ENCODE measurements at places on chromosomes 3 and 15.

GRCh38 chr3:170608475-170608874 lies 22.6 kb upstream of the SLC7A14 start:
- DNase-seq, result no peak

DNA sequence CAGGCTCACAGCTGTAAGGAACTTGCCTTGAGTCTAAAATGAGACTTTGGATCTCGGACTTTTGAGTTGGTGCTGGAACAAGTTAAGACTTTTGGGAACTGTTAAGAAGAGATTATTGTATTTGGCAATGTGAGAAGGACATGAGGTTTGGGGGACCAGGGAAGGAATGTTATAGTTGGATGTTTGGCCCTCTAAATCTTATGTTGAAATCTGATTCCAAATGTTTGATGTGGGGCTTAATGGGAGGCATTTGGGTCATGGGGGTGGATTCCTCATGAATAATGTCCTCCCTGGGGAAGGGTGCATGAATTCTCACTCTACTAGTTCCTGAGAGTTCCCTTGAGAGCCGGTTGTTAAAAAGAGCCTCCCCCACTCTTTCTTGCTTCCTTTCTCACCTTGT lies 18.5 kb upstream of the CHCHD6 start:
- no peak for DNase-seq

GRCh38 chr15:89514596-89515406 lies 18.4 kb upstream of the RHCG start:
- DNase-seq, result no peak

- no peak for DNase-seq
Observed at GRCh38 chr3:157414861-157415260, 21.8 kb upstream of the PTX3 start.

DNA sequence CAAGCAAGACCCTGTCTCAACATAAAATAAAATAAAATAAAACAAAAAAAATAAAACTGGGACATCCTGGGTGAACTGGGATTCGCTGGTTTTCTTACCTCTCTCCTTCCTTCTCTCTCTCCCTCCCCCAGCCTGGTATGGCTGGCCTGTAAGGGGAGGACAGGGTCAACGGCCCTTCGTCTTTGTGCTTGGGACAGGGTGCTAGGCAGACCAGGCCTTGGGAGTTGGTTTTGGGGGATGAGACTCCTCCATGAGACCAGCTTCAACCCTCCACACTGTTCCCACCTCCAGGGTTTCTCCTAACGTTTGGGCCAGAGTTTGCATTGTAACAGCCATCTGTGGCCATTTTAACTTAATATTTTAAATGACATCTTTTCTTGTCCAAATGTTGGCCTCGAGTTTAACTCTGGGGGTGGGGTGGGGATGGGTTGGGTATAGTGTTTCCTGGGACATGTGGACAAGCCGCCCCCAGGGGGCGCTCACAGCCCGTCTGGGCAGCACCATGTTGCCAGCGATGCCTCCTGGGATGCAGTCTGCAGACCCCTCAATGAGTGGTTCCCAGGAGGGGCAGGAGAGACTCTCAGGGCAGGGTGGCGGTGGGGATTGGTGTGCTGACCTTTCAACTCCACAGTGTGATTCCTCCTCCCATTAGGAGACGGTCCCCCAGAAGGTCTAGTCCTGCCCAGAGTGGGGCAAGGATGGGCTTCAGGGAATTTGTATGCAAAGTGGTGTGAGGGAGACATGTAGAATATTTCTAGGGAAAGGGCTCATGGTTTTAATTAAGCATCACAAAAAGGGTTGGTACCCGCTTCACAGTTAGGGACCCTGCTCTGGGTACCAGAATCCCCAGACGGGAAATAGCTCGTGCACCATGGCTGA lies 37.7 kb upstream of the LCTL start:
- peak; percentile 25 for DNase-seq

DNA sequence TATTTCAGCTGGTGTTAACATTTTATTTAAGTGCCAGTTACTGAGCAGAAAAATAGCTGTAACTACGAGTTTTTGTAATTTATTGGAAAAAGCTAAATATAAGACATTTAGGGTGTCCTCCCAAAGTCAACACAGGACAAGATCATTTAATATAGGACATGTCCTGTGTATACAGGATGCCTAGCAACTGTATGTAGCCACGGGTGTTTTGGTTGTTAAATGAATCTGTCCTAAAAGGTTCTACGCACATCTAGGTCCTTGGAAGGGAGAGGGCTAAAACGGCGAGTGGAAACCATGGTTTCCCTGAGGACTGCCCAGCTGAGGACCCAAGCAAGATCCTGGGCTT lies 565 bp upstream of the ZNF621 start:
- DNase-seq, result no peak

- no peak for DNase-seq
Observed at GRCh38 chr3:197331131-197331530, 32.7 kb upstream of the DLG1 start.

- DNase-seq, result no peak
Observed at GRCh38 chr15:70799667-70800450, 36.5 kb upstream of the UACA start.

DNA sequence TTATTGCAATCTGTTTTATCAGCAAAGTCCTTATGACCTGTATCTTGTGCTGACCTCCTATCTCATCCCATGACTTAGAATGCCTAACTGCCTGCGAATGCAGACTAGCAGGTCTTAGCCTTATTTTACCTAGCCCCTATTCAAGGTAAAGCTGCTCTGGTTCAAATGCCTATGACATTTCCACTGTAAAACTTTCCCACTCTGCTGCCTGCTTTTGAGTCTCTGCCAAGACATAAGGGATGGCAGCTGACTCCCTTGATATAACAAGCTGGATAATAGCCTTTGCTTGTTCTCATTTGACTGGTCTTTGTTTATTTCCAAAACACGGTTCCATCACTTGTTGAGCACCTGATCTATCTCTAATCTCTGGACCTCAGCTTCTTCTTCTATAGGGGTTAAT lies 131.9 kb upstream of the STRIT1 start:
- no peak for DNase-seq

- DNase-seq, result no peak
Observed at GRCh38 chr3:5186089-5186857, 1.2 kb upstream of the EDEM1 start.

DNA sequence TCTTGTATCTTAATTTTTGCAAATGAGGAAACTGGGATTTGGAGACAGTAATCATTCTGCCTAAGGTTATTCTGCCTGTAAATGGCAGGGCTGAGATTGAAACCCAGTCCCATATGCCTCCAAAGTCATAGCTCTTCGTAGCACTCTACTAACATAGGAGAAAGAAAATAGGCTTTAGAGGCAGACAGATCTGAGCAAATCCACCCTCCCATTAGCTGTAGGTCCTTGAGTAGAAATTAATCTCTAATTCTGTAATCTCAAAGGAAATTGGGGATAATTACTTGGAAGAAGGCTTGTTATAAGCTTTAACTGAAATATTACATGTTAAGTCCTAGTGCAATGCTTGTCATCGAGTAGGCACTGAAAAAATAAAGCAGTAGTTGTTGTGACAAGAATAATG lies 252.1 kb upstream of the PEX5L start:
- no peak for DNase-seq

- peak; percentile 84 for DNase-seq
Observed at GRCh38 chr3:196942915-196943277, 568 bp upstream of the NCBP2 start.

DNA sequence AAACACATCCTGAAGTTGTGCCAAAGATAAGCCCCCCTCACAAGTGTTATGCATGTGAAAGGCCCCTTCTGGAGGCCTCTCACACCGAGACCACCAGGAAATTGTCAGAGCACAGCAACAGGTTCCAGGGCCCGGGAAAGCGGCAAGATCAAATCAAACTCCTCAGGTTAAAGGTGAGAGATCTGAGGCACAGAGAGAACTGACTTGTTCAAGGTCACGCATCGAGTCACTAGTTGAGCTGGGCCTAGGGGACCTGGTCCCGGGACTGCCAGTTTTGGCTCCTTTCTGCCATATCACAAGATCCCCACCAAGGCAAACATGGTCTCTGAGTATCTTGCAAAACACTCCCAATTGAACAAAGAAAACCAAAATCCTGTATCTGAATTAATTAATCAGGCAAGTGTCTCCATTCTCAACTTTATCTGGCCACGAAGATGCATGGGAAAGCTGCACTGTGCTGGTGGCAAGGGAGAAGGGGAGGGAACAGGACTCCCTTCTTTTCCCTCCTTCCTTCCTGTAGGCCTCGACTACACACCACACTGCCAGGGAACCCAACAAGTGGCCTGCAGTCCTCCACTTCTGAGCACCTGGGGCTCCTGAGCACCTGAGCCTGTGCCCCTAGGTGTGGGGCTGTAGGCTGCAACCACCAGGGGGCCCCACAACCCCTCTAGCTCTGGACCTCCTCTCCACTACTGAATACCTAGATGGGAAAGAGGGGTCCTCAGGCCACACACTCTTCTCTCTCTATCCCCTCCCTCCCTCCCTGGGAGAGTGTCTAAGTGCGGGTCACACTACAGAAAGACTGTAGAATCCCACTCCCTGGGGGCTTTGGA lies 37.3 kb downstream of the ANP32A start:
- DNase-seq, result no peak

DNA sequence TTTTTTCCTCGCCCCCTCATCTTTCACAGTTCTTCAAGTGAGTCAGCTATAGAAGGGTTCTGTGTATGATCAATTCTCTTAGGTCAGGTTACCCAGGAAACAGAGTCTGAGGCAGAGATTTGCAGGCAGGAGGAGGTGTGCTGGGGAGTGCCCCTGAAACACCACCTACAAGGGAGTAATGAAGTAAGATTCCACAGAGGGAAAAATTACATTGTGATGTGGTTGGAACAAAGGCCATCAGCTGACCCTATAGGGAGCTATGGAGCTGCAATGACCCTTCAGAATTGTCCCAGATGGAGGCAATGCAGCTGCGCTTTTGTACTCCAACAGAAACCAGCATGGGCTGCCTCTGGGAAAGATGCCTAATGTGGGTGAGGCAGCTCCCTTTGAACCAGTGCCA lies 142.2 kb upstream of the CNTN3 start:
- no peak for DNase-seq
